ENCODE measurements at places on chromosomes 7 and 10. TPM values are rescaled to one million over a fixed set of nuclear protein-coding genes. Genes with fewer than 3 reads are reported as not detected.

EFCAB10 gene
- not detected for total RNA-seq

DNA sequence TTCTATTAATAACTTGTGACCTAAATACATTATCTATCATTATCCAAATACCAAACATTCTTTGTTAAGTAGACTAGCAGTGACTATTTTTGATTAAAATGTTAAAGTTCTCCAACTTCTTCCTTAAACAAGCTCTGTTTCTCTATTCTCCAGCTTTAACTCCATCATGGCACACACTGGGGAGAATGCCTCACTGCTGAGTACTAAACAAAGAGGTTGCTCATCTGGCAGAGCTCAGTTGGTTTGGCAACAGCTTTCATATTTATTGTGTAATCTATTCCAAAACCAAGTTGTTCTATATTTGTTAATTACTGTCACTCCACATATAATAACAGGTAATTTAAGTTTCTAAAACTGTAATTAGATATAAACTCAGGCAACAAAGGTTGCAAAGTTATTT is 89.6 kb downstream of the USP6NL start:
- no peak for DNase-seq

GIMAP8 gene
- total RNA-seq: 19.7 TPM

- no peak for DNase-seq
Observed at GRCh38 chr7:54823776-54824175, 64.8 kb upstream of the SEC61G start.

DNA sequence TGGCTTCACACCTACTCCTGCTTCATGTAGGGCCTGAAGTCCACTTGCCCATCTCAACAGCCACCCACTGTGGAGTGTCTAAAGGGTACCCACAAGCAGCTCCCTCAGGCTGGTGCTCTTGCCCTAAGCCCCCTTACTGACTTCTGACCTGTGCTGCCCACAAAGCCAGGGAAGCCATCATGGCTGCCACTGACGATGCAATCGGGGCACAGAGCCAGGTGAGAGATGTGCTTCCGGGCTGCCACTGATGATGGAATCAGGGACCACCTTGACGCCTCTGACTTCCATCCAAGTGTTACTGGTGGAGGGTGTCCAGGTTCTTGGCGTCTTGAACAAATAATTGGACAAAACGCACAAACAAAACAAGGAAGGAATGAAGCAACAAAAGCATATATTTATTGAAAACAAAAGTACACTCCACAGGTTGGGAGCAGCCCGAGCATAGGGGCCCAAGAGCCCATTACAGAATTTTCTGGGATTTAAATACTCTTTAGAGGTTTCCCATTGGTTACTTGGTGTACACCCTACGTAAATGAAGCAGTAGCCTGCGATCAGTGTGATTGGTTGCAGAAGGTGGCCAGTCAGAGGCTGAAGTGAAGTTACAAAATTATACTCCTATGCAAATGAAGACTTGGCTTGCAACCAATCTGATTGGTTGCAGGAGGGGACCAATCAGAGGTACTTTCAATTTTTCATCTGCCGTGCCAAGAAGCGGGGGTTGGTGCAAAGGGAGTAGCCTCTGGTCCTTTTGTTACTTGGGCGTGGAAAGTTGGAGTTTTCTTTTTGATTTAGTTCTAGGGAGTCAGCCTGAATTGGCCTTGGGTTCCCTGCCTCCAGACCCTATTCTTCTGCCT is 4.5 kb downstream of the CPA2 start:
- no peak for DNase-seq

- peak; percentile 66 for DNase-seq
Observed at GRCh38 chr10:5291501-5292195, 73.1 kb upstream of the UCN3 start.

GRCh38 chr10:84333864-84334451 is 5.6 kb downstream of the CCSER2 start:
- no peak for DNase-seq

- no peak for DNase-seq
Observed at GRCh38 chr7:114182837-114183236, 231.8 kb upstream of the FOXP2 start.

SPAM1 gene
- not detected for total RNA-seq

GRCh38 chr7:14551310-14551709 is 351.2 kb downstream of the DGKB start:
- no peak for DNase-seq

- no peak for DNase-seq
Observed at GRCh38 chr7:154769527-154769926, 233.4 kb downstream of the PAXIP1 start.

EPC1 gene
- total RNA-seq: 21.0 TPM

POLL gene
- 19.3 TPM for total RNA-seq

DNA sequence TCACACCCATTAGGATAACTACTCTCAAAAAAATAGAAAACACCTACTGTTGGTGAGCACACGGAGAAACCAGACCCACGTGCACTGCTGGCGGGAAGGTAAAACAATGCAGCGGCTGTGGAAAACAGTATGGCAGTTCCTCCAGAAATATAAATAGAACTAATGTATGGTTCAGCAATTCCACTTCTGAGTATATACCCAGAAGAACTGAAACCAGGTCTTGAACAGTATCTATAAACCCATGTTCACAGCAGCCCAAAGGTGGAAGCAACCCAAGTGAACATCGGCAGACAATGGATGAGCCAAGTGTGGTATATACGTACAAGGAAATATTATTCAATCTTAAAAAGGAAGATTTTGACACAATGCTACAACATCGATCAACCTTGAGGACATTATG is 164.7 kb downstream of the ZMYND11 start:
- DNase-seq: no peak

- peak; percentile 33 for DNase-seq
Observed at GRCh38 chr10:73625004-73625883, 16.0 kb downstream of the MYOZ1 start.

- DNase-seq: peak; percentile 46
Observed at GRCh38 chr7:34823650-34824258, 165.7 kb downstream of the NPSR1 start.

DNA sequence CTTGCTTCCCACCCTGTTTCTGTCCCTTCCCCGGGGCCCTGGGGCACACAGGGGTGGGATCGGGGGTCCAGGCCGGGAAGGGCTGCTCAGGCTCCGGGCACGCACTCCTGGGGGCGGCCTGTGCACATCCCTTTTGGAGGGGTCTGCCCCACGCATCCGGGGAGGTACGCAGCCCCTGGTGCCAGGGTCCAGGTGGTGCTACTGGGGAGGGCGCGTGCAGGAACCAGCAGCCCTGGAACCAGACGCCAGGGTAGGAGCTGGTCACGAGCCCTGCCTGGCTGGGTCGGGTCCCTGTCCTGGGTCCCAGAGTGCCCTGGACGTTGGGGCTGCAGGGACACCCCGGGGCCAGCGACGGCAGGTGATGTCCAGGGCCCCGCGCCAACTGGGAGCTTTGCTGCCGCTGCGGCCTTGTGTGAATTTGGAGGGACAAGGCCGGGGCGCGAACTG is 53.4 kb downstream of the GLRX3 start:
- DNase-seq: no peak

DNA sequence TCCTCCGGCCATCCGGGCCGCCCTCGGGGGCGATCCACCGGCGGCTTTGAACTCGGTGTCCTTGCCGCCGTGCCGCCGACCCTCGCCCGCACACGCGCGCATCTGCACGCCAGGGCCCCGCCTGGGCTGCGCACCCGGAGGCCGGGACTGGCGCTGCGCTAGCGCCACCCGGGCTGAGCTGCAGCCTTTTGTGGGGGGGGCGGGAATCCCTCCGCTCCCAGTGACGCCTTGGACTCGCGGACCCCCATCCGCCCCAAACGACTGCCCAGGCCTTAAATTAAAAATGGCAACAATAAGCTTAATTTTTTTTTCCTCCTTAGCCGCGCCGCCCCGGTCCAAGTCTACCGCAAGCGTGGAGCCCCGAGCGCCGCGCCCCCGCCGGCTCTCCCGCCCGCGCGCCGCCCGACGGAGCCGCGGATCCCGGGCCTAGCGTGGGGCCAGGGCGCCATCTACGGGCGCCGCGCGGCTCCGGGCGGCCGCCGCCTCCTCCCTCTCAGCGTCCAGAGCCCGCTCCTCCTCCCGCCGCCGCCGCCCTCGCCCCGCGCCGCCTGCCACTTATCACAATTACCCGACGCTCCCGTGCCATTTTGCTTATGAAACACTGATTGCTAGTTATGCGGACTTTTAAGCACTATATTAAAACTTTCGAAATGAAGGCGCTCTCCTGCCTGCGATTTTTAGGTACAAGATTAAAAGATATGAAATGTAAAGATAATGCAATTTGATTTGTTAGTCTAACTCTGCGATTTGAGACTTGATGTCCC is 7.5 kb upstream of the EBF3 start:
- DNase-seq: peak; percentile 69

ITGA8 gene
- 4.5 TPM for total RNA-seq

- no peak for DNase-seq
Observed at GRCh38 chr7:126286317-126286716, 966.4 kb downstream of the GRM8 start.

GRCh38 chr10:58266003-58266825 is 1.5 kb downstream of the IPMK start:
- no peak for DNase-seq

GRCh38 chr10:97827702-97828291 is 21.8 kb upstream of the GOLGA7B start:
- DNase-seq: no peak

DNA sequence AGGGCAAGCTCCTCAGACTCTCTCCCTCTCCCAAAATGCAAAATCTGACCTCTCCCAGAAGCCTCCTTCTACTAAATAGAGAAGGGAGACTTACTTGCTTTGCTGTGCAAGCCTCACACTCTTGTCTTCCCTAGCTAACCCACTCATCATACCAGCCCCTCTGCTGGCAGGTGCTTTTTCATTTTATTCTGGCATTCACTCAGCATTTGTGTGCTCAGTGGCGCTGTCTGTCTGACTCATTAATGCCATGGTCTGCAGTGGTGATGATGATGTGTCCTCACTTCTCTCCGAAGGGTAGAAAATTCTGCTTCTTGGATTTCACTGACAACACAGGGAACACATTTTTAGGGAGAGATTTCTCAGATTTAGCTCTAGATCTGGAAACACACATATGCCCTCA is 22.0 kb upstream of the BTRC start:
- DNase-seq: no peak
